Gastroesophageal sphincter (tissue), 4 donors: ENCODE measurements at places on chromosomes 7 and 10.
A peak's percentile ranks its signal among the peaks of the same experiment; 100 is the strongest.

GRCh38 chr7:127536741-127537140 lies 48.7 kb downstream of the GCC1 start:
- ATAC-seq, result no peak

DNA sequence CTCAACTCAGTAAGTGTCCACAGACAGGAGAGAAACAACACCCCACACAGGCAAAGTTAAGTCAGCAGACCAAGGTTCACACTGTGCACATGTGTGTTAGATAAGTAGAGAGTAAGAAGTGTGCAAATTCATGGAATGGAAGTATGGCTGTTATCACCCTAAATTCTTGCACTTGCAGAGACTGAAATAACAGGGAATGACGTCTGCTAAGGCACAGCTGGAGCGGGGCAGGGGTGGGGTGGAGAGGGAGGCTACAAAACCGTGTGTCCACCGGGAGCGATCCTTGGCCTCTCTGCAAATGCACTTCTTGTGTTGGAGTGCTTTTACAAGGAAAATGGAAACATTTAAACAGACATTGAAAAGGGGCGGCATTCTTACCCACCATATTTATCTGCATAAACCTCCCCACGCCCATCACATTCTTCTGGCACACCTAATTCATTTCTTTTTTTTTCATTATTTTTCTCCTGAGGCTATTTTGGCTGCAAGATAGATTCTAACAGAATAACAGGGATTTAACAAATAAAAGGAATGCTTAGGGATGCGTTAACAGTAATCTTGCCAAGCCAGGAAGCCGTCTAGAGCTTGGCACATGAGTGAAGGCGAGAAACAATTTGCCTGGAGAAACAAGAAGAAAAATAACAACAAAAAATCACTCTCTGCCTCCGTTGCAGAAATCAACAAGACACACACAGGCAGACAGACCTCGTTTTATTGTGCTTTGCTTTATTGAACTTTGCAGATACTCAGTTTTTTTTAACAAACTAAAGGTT lies 30.1 kb downstream of the TNS3 start:
- no peak for ATAC-seq

DNA sequence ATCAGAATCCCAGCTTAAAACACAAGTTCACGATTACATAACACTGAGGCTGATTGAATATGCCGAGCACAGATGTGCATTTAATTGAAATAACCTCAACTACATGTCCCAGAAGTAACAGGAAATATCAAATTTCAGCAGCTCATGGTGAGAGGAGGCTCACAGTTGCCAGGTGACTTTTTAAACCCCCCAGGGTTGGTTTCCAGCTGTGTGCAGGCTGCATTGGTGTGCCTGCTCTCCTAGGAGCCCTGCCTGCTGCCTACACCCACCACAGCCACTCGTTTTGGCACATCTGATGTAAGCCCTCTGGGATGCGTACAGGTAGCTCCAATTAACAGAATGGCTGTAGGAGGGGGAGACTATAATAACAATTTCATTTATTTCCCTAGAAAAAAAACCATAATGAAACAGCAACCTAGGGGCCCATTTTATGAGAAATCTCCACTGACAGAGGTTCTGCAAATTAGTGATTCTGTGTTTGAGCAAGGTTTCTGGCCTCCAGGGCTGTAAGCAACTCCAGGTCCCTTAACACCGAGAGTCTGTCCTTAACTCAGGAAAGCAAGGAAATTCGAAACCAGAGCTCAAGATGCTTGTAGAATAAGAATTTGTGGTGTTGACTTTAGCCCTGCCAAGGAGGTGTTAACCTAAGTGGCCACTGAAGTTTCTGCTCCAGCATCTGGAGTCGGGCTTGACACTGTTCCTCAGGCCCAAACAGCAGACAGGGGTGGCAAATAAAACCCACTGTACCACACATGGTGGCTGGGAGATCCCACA lies 161.9 kb downstream of the BMPER start:
- no peak for ATAC-seq

DNA sequence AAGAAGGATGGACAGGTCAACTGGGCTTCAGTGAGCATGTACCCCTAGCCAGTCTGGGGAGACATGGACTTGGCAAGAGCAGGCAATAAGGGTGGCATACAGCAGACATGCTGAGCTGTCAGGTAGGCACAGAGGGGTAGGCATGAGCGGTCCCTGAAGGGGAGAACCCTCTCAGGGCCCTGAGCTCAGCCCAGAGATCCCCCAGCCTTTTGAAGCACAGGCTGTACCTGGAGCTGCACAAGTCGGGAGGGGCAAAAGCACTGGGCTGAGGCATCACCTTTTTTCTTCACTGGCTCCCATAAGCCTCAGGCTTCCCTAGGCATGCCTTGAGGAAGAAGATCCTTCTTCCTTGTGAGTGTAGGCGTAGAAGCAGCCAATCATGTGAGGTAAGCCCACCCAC lies 42.3 kb downstream of the ZNF727 start:
- ATAC-seq, result no peak

DNA sequence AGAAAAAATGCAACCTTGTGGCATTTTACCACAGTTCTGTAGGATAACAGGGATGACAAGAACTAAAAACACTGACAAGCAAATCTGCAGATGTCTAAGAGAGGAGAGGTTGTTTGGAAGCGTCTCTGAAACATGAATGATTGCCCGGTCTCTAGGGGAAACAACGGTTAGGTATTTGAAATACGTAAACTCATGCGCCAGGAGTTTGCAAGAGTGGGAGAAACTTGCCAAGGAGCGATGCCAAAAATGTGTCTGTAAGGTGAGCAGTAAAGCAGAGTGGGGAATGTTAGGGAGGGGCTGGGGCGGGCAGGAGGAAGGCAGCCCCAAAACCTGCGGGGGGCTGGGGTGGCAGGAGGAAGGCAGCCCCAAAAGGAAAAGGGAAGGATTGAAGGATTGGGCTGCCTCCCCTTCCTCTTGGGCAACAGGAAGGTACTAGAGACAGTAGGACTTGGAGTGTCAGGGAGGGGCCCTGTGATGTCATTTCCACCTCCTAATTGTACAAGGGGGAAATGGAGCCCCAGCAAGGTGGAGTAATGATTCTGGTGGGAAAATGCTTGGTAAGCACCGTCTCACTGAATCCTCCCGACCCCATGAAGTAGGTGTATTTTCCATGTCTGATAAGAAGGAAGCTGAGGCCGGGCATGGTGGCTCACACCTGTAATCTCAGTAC lies 33.2 kb upstream of the PLEKHA1 start:
- ATAC-seq, result peak; percentile 82

DNA sequence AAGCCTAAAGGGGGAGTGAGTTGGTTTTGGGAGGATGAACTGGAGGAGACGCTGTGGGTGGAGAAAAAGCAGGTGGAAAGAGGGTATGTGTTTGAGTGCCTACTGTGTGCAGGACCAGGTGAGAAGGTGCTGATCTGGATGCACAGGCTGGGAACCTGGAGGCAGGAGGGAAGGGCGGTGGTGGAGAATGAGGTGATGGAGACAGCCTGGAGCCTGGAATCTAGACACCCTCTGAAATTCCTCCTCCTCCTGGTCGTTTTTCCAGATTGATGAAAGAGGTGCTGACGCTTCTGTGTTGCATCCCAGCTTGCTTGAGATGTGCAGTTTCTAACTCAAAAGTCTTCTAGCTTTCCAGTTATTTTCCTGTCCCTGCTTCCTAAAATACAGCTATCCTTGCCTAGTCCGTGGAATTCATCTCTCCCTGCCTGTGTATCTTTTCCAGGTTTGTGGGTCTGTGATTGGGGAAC lies 67.5 kb downstream of the LRMDA start:
- no peak for ATAC-seq

- ATAC-seq, result no peak
Observed at GRCh38 chr10:127216786-127217185, 20.4 kb upstream of the INSYN2A start.

DNA sequence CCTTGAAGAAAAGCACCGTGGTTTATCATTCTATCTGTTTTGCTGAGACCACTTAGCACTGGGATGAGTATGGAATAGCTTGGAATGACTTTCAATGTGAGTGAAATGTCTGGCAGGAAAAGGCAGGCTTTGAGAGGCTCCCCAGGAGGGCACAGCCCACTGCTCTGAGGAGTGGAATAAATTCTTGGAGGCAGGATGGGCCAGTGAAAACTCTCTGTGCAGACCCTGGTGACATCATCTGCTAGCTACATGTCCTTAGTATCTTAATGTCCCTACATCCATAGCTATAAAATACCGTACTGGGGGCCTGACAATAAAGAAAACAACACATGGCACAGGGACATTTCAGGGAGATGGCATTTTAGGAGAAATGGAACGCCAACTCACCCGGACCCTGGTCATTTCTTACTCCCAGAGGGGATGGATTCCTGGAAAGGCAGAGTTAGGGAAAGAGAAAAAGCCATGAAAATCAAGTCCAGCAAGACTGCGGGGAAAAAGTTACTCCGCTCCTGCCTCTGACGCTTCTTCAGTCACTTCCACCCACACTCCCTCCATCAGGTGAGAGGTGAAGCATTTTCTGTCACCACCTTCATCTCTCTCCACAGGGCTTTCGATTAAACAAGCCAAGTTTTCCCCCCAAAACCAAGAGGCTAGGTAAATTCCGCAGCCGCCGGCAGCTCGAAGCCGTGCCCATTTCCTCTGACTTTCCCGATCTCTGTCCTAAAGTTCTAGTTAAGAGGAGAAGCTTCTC lies 991 bp downstream of the ZNF239 start:
- no peak for ATAC-seq

GRCh38 chr7:141145630-141145982 lies 71.7 kb downstream of the TMEM178B start:
- no peak for ATAC-seq

DNA sequence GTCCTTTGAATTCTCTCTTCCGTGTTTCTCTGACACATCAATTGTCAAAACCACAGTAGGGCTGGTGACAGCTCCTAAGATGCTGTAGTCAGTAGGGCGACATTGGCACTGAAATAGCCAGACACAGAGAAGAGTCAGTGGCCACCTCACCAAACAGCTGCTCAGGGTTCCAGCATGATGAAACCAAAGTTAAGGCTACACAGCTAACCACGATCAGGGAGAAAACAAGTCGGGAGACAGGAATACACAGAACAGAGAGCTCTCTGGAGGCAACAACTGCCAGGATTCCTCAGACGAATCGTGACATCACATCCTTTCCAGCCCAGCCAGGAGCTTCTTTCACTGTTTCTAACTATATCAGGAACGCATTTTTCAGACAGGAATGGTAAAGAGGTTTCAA lies 922.2 kb downstream of the SORCS1 start:
- no peak for ATAC-seq

DNA sequence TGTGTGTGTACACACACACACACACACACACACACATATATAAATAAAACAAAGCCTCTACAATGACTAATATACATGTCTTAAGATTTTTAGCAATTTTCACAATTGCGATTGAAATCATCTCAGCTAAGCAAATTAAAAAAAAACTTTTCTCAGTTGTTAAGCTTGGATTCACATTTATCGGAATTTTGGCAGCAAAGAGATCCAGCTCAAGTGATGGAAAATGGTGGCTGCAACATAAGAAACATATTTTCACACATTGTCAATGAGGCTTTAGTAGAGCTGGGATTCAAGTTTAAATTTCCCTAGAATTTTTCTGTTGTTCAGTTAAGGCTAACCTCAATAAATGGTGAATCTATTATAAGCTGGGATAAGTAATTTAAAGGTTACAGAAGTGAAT lies 768.6 kb upstream of the SORCS1 start:
- ATAC-seq, result no peak

DNA sequence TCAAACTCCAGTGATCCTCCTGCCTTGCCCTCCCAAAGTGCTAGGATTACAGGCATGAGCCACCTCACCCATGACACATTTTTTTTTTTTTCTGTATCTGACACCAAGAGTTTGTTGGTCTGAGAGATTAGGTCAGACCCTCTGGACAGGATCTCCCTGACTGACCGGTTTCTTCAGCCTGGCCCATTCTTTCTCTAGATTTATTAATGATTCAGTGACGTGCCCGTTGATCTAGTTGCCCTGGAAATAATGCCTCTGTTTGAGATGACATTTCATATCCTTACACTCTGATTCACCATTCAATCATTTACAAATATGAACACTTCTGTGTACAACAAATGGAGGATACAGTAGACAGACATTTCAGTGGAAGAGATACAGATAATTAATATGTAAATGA lies 1.4 kb upstream of the ZNF212 start:
- no peak for ATAC-seq

- no peak for ATAC-seq
Observed at GRCh38 chr10:111344804-111345203, 268.0 kb downstream of the ADRA2A start.

DNA sequence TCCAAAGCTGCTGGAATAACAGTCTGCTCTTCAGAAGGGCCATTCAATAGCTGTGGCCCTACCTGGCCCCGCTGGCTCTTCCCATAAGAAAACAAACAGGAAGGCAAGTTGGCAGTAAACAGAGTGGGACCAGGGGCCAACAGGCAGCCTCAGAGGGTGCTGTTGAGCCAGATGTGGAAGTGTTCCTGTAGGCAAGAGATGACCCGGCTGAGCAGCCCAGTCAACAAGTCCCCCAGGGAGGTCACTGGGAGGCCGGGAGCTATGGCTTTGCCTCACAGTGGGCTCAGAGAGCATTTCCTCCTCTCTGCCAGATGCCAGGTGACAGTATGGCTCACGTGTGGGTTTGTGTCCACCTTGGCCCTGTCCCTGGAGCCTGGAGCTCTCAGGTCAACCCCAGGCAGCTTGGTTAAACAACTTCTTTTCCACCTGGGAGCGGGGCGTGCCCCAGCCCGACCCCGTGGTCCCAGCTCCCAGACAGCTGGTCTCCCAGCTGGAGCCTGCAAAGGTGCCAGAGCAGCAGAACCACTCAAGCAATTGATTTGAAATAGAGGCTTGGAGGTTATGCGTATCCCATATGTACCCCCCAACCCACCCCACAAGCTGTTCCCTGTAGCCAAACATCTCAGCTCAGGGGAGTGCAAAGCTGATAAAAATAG lies 33.8 kb upstream of the LOXL4 start:
- ATAC-seq, result no peak

- no peak for ATAC-seq
Observed at GRCh38 chr7:98514211-98515031, 102.7 kb upstream of the NPTX2 start.

- ATAC-seq, result peak; percentile 83
Observed at GRCh38 chr10:102802920-102803534, 34.2 kb downstream of the CYP17A1 start.

GRCh38 chr7:139675127-139676125 lies 102.4 kb downstream of the HIPK2 start:
- no peak for ATAC-seq

GRCh38 chr7:3551536-3551935 lies 250.5 kb downstream of the SDK1 start:
- ATAC-seq, result no peak
